ENCODE measurements at places on chromosomes 5 and 9. TPM values are rescaled to one million over a fixed set of nuclear protein-coding genes. Genes with fewer than 3 reads are reported as not detected.

HSPB3 gene
- polyA plus RNA-seq: 129 TPM

SH2D3C gene
- 16.1 TPM for polyA plus RNA-seq

SPINK13 gene
- polyA plus RNA-seq: not detected

WDR38 gene
- not detected for polyA plus RNA-seq

SLC6A3 gene
- polyA plus RNA-seq: not detected

RPL37 gene
- 2,297 TPM for polyA plus RNA-seq

SNCB gene
- not detected for polyA plus RNA-seq

CRB2 gene
- polyA plus RNA-seq: 0.12 TPM

PCSK1 gene
- polyA plus RNA-seq: 0.06 TPM

PCDHGA11 gene
- polyA plus RNA-seq: 3.3 TPM

SLCO4C1 gene
- 1.6 TPM for polyA plus RNA-seq

REEP2 gene
- polyA plus RNA-seq: 14.7 TPM

AFAP1L1 gene
- polyA plus RNA-seq: 78.1 TPM

CDHR2 gene
- 0.27 TPM for polyA plus RNA-seq

MIGA2 gene
- 14.8 TPM for polyA plus RNA-seq

GRCh38 chr5:58314356-58315210 is 145.3 kb downstream of the PLK2 start:
- no peak for DNase-seq

DNA sequence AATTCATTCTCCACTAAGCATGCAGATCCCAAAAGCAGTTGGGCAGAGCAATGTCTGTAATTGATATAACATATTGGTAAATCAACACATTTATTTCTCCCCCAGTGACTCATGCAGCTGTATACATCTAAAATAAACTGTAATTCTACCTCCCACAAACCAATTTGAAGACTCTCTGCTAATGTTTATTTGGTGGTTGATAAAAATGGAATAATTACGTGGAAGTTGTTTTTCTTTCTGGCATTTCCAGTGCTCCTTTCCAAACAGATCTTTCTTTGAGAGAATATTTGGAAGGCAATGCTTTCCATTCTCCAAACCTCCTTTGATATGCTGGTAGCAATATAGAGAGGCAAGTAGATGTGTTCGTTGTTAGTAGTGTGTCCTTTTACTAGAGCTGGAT is 194.7 kb downstream of the CHSY3 start:
- no peak for DNase-seq

DNA sequence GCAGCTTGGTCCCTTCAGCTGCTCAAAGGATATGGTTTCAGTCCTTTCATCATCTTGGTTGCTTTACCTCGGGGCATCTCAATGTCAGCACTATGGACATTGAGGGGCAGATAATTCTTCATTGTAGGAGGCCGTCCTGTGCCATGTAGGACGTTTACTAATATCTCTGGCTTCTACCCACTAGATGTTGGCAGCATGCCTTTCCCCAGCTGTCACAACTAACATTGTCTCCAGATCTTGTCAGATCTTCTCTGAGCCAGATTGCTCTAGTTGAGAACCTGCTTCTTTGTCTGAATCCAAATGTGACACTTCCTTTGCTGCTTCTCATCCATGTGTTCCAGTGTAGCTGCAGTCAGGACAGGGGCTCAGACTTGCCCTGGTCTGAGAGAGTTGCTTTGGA is 10.3 kb downstream of the PTPA start:
- peak; percentile 62 for DNase-seq

DNA sequence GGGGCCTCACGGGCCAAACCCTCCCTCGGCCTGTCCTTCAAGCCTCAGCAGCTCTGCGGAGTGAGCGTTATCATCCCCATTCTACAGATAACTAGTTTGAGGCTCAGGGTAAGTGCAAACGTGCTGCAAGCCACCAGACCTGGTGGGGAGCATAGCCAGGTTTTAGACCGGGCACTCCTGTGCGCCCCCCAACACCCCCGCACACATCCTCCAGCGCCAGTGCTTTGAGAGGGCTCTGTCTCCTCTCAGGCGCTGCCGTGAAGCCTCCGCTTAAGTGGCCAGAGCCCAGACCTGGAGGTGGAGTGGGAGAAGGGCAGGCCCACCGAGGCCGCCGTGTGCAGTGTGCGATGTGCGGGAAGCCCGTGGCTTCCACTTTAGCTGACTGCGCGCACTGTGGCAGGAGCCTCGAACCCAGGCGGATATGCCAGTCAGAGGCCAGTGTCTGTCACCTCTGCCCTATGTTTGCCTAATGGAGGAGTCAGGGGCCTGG is 1.6 kb upstream of the MGAT1 start:
- DNase-seq: no peak

GRCh38 chr9:133918111-133918813 is 73.9 kb downstream of the VAV2 start:
- DNase-seq: no peak

DNA sequence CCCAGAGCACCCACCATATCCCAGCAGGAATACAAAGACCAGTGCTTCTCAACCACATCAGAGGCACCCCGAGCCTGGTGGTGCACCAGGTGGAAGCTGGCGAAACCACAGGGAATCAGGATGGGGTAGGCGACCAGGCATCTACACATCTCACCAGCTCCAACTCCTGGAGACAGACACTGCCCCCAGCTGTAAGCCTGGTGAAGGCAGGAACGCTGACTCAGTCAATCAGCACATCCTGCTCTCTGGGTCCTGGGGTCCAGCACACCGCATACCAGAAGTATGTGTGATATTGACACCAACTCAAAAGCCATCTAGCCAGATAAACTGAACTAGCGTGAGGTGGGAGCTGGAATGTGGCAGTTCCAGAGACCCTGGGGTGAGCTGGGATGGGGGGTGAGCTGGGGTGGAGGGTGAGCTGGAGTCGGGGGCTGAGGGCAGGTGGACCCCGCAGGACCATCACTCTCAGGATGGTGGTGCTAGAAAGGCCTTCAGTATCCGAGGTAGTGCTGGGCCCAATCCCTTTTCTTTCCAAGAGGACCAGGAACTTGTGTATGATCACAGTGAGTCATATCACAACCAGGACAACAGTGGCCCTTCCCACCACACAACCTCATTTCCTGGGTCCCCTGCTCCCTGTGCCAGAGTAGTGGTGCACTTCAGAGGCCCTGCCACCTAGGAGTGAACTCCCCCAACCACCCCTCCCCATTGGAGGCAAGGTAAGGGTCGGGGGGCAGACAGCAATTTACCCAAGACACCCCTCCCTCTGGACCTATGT is 2.5 kb downstream of the DBN1 start:
- DNase-seq: no peak

- DNase-seq: no peak
Measured at GRCh38 chr9:123928533-123929176, 1.3 kb downstream of the DENND1A start.

- DNase-seq: no peak
Measured at GRCh38 chr5:67985686-67986387, 229.7 kb upstream of the PIK3R1 start.

GRCh38 chr9:85302938-85303756 is 438.6 kb downstream of the AGTPBP1 start:
- peak; percentile 7 for DNase-seq

- DNase-seq: no peak
Measured at GRCh38 chr5:139806111-139806510, 10.5 kb downstream of the PSD2 start.

GRCh38 chr9:88370346-88370745 is 17.9 kb upstream of the SPIN1 start:
- DNase-seq: no peak

DNA sequence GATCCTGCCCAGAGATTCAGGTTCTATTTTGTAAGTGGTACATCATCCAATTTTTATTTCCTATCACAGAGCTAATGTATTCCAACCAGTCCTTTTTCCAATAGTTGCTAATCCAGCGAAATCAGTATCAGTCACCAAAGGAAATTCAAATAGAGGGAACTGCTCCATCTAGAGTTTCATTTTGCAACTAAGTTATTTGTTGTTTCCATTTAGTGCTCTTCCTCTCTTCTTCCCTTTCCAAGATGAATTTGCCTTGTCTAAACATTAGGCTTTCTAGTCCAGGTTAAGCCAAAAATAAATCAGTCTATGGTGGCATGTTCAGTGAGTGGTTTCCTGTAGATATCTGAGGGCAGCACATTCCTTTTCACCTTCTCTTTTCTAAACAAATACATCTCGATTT is 79.8 kb upstream of the SPATA31D4 start:
- no peak for DNase-seq

DNA sequence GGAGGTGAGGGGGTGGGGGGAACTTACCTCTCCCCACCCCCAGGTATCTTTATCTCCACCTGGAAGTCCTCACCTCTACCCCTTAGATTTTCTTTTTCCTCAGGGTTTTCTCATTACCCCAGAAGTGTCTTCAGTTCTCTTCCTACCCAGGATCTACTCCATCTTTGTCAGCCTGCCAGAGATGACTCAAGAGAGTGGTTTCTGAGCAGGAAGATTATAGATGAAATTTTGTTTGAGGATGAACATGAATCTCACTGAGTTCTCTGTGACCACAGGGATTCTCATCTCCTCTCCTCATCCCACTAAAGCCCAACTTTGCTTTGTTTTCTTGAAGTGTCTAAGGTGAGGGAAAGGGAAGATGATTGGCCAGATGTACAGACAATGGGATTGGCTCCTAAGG is 5.2 kb upstream of the HINT2 start:
- no peak for DNase-seq

- no peak for DNase-seq
Measured at GRCh38 chr5:103111468-103111867, 8.5 kb downstream of the GIN1 start.

DNA sequence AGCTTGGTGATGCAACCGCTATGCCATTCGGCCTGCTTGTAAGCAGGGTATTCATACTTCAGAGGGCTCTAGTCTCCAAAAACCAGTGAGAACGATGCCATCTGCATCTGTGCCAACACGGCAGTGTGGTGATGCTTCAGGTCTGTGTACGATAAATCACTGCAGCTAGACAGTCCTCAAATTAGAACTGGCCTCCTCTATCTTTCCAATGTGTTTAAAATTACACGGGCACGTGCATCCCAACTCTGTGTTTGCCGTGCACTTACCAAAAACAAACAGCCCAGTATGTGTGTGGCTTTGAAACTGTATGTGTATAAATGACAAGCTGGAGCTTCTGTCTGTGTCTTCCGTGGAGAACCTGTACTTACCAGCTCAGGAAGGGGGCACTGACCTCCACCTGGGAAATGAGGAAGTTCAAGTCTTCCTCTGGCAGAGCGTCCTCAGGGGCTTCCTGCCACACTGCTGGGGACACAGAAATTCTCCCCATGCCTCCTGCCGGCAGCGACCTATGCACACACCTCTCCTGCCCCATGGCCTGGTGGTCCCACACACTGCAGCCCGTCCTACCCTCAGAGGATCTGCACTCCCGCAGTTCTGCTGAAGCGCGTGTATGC is 12.3 kb downstream of the MED10 start:
- DNase-seq: no peak

DNA sequence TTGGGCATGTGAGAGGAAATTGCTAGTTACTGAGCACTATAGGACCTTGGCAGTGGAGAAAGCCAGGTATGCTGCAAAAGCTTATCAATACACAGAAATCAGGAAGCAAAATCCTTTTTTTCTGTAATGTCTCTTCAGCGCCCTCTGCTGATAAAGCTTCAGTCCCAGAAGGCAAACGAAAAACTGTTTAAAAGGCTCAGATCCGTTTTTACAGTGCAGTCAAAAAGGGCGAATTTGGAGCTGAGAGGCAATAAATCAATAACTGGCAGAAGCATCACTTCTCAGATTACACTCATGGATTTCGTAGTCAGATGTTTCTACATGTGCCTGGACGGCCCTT is 1.1 kb upstream of the MAN2A1 start:
- peak; percentile 61 for DNase-seq

Data from muscle of back (tissue), 13 donors.